ENCODE measurements at places on chromosomes 3 and 15.

DNA sequence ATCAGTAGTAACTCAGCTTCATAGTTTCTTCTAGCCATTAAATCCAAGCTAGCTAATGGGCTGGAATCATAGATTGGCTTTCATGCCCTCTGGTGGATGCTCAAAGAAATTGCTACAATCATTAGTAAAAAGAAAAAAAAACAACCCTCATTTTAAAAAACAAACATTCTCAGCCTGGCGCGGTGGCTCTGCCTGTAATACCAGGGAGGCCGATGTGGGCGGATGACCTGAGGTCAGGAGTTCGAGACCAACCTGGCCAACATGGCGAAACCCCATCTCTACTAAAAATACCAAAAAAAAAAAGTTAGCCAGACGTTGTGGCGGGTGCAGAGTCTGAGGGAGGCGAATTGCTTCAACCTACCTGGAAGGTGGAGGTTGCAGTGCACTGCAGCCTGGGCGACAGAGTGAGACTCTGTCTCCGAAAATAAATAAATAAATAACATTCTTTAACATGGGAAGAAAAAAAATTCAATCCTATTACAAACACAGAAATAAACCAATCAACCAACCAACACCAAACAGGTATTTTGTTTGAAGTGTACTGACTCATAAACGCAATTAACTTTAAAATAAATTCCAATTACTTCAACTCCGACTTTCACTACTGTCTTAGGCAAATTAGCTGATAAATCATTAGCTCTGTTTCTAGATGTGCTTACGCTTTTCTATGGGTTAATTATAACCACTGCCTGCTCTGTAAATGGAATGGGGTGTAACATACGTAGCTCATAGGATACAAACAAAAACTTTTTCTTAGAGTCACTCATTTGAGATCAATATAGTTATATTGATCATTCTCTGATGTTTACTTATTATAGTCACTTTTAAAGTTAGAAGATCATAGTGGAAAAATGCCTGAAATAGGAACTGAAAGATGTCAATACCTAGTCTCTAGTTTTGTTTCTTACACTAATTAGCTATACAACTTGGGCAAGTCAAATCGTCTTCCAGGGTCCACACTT, 24.9 kb downstream of the TMEM207 start:
- DNase-seq, result no peak

- DNase-seq, result no peak
These were observed 7.6 kb downstream of the XXYLT1 start for GRCh38 chr3:195263193-195263924.

- DNase-seq, result no peak
These were observed 598 bp upstream of the GJD2 start for GRCh38 chr15:34755419-34755773.

DNA sequence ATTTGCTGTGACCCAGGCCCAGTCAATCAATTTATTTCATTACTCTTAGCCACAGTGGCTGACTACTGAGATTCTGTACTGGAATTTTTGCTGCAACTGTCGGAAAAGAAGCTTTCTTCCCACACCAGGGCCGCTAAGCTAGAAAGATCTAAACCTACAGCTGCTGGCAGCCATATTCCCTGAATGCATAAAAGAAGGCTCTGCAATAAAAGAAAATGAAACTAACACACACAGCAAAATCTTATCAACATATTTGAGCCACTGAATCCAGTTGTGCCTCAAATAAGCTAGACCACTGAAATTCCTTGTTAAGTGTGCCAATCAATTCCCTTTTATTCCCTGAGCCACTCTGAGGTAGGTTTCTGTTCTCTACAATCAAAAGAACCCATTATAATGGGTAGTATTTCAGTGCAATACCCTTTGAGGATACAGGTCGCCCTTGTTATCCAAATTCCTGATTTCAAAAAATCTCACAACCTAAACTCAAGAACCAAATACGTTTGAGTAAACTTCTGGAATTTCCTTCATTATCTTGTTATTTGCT, 60.3 kb downstream of the MYO9A start:
- DNase-seq, result no peak

GRCh38 chr15:68227643-68228142, 1.8 kb downstream of the CLN6 start:
- no peak for DNase-seq

DNA sequence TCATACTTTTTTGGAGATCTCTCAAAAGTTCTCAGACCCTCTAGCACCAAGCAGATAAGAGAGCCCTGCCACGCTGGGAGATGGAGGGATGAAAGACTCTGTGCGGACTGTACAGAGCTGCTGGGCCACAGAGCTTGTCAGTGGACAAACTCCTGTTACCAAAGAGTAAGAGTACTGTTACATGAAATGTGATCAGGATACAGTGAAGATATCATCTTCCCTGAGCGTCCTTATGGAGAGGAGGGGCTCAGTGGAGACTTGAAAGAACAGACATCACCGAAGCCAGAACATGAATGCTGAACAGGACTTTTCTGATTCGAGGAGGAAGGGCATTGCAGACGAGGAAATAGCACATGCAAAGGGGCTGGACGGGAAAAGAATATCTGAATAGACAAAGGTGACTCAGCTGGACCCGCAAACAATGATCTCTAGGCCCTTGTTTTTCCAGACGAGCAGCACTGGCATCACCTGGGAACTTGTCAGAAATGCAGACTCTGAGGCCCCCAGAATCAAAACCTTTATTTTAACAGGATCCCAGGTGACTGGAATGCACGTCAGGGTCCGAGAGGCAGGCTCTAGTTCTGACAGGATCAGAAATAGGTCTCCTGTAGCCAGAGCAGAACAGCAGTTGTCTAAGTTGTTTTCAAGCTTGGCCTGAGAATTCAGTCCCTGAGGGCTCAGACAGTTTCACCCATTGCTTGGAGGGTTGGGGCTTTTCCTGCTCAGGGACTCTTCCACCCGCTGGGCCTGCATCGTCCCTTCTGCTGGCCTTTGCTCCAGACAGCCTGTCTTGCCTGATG, 277.9 kb downstream of the RPLP1 start:
- DNase-seq, result no peak

- DNase-seq, result no peak
These were observed 8.6 kb downstream of the FBXL22 start for GRCh38 chr15:63605816-63606215.

- no peak for DNase-seq
These were observed 1050.6 kb upstream of the ALCAM start for GRCh38 chr3:104316118-104316517.

GRCh38 chr15:63250312-63250965, 27.0 kb upstream of the APH1B start:
- no peak for DNase-seq

DNA sequence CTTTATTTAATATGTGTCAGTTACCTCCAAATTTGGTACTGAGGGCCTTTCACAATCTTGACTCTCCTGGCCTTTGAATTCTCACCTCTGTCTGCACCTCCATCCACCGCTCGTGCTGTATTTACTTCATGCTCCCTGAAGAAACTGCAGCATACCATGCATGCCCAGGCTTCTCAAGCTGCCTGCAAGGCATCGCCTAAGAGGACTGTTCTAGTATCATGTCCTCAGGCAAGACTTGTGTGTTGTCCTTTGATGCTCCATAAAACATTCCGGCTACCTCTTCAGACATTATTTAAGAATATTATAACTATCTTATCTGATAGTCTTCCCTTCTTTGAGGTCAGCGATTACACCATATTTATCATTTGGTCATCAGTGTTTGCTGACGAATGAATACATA, 682.5 kb downstream of the NR2F2 start:
- DNase-seq, result no peak
